ENCODE measurements at places on chromosomes 4 and X.

GRCh38 chr4:40991908-40992307 lies 222.4 kb downstream of the APBB2 start:
- no peak for DNase-seq

DNA sequence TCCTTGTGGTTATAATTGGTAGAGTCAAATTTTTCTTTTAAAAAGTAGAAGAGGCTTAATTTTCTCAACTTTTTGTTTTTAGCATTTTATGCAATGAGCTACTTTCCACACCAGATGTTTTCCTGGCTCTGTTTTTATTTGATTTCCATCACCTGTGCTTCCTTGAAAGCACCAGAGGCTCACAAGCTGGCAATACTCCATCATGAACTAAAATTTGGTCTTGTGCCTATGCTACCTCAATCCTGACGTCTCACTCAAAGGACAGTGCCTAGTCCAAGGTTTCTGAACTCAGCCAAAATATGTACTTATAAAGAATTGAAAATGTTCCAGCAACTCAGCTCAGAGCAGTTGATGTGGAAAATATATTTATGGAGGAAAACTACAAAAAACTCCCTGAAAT lies 914.0 kb upstream of the PRKX start:
- DNase-seq: no peak

GRCh38 chr4:177879851-177880250 lies 437.6 kb upstream of the AGA start:
- no peak for DNase-seq

DNA sequence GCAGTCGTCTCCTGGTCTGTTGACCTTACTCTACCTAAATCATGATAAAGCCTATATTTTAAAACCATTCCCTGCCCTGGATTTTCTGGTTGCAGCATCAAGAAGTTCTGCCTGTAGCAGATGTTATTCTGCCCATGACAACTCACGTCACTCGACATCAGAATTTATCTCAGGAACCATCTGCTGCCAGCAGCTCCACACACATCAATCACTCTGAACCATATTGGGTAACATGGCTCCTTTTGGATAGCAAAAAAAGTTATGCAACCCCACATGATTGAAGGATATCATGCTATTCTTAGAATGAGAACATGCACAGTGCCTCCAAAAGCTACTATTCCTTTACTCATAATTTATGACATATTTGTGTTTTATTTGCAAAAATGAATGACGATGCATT lies 341.4 kb downstream of the DHRSX start:
- DNase-seq: no peak

- DNase-seq: no peak
Observed at GRCh38 chrX:10048076-10048475, 80.9 kb downstream of the CLDN34 start.

- DNase-seq: no peak
Observed at GRCh38 chrX:72037601-72038000, 94.1 kb downstream of the RTL5 start.

DNA sequence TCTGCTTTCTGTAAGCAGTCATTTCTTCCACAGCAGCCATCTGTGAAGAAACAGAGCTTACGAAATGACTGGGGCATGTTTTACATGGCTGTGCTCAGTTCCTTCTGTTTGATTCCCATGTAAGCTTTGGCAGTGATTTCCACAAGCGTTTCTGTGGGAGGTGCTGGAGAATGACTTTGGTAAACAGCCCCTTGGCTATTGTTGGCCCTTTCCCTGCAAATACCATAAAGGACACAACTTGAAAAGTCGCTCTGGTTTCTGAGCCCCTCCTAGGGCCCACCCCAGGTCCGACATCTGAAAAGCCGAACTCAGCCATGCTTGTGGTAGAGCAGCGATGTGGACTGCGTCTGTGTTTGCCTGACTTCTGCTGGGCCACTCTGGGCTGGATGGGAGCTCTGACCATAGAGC lies 3.7 kb downstream of the LIMCH1 start:
- DNase-seq: no peak

DNA sequence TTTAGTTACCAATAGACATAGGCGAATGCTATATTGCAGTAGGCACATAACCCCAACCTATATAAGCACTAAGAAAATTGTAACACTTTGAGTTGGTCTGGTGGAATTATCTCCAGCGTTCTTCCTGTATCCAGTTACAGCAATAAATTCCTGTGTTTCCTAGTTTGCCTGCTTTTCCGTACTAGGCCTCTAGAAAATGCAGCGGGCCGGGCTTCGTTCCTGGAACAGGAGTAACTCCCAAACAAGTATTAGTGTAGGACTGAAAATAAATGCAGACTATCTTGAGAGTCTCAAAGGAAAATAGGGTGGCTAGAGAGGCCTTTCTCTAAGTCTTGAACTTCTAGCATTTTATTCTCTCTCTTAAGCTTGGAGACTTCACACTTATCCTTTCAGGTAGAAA lies 159.8 kb downstream of the OR13H1 start:
- DNase-seq: no peak

DNA sequence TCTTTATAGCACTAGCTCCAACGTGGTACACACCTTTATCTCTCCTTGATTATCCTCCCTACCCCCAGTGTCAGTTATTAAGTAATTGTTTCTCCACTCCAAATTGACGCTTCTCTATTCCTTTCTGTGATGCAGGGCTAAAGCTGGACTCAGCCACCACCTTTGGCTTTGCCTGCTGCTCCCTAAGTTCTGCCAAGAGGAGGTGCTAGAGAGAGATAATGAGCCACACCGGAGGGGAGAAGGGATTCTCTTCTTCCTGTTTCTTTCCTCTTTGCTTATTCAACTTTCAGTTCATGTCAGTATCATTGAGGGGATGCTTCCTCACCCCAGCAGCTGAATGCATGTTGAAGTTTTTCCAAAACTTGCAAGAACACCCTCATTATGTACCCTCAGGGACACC lies 176.5 kb downstream of the GBA3 start:
- DNase-seq: no peak

DNA sequence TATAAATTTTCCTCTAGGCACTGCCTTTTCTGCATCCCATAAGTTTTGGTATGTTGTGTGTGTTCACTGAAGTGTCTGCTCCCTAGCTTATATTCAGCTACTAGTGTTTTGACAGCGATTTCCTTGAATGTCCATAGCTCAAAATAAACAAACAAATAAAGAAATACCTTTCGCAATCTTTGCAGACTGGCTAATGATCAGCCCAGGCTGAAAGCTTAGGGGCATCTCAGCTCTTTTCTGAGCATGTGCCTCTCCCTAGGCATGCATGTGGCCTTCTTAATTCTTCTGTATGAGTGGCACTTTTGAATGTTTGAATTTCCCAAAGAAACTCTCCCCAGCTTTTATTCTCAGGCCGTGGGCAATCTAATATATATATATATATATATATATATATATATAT lies 44.6 kb upstream of the SHROOM4 start:
- DNase-seq: no peak

DNA sequence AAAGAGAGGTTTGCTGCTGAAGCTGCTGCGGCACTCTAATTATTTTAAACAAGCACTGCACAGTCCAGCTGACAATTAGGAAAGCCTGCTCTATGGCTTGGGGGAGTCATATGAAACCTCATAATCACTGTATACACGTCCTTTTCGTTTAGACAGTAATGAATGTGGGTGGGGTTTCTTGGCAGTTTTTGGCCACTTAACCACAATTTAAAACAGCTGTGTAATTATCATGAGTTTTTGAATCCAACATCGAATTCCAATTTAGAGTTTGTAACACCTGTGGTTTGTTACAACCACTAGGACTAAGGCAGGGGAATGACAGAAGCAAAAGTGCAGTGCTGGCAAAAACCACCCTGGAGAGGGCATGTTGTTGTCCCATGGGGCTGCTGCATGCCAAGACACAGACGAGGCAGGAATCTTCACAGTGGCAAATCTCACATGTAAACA lies 99.5 kb downstream of the CXXC4 start:
- DNase-seq: no peak

DNA sequence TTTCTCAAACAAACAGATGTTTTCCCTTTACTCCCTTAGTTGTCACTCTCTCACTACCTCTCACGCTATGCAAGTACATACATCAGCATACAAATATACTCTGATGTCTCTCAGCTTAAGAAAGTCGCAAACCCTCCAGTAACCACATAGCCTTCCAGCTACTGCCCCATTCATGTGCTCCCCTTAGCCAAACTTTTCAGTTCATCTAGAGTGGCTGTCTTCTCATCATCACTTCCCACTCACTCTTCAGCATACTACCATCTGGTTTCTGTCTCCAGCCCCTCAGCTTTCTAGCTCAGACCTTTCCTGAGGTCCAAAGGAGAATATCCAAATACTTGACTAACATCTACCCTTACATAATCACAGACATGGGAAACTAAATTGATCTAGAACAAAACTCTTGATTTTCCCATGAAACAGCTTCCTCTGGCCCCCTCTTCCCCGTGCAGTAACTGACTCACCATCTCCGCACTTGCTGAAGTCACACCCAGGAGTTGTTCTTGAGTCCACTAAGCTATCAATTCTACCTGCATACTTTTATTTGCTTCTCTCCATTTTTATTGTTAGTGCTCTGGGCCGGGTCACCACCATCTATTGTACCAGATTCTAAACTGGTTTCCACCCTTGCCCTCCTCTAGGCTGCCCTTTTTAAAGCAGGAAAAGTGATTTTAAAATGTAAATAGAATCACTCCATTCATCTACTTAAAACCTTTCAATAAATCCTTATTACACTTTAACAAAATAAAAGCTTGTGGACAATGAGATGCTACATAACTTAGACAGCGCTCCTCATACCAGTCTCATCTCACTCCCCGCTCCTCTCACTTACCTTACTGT lies 57.2 kb downstream of the CASP6 start:
- no peak for DNase-seq

GRCh38 chr4:152534541-152535359 lies 1.1 kb downstream of the FBXW7 start:
- no peak for DNase-seq

GRCh38 chr4:87651941-87652340 lies 1.9 kb downstream of the DMP1 start:
- DNase-seq: no peak

DNA sequence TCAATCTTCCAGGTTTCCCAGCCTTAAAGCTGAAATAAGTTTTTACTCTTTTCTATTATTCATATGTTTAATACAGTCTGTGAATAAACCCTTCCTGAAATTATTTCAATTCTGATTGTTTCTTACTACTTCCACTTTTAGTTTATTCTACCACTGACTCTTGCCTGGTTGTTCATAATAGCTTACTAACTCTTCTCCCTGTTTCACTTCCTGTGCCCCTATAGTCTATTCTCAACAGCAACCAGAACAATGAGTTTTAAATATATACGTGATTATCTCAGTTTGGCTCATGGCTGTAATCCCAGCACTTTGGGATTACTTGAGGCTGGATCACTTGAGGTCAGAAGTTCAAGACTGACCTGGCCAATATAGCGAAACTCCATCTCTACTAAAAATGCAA lies 408.0 kb upstream of the SPOCK3 start:
- DNase-seq: no peak

DNA sequence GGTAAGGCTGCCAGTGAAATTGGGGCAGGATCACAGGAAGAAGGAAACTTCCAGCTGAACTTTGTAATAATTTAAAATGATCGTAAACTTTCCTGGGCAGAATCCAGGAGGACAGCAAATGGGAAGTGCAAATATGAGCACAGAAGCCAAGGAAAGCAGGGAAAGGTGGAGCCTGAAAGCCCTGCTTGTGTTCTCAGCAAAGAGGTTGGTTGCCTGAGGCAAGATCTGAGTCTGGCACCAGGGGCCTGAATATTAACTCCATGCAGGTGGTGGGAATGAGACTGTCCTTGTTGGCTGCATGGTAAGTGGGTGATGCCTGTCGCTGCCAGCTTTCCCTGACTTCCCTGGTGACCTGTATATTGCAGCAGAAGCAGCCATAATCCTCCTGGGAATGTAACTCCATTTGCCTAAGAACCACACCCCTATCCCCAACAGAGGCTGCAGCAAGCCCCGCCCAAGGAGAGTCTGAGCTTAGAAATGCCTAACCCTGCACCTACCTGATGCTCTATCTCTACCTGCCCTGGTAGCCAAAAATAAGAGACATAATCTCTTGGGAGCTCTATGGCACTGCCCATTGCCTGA lies 132.0 kb upstream of the HDX start:
- DNase-seq: no peak

DNA sequence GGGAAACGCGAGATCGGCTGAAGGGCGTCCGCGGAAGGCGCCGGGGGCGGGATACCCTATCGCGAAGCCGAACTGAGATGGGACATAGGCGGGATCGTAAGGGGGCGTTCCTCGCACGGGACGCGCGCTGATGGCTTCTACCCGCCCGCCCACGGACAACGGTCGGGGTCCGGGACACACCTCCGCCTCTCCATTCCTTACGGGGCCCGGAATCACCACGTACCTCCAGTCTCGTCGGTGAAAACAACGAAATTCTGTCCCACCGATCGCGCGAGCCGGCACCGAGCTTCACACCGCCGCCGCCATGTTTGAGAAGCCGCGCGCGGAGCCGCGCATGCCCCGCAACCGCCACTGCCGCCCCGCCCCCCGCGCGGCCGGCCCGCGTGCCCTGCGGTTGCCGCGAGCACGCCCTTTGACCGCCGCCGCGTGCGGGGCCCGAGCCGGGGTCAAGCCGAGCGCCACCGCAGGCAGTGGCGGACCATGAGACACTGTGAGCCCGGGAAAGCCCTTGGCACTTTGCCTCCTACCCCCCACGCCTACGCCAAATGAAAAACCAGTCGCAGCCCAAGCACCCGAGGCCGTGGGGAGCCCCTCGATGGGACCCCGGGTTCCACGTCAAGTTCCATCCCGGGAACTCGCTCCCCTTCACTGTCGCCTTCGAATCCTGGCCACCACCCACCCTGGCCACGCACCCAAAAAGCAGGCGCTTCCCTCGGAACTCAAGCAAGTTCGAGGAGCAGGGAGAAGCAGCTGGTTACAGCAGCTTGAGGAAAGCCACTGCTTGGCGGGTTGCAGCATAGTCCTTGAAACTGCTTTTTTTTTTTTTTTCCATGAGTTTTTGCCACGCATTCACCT lies at the start of gene SCML2:
Gene SCML2 (minus strand): TSS at position 320 of the 855 bp plus-strand sequence. CDS start 20,617 bp downstream, outside the sequence.
- DNase-seq: peak; percentile 12

- DNase-seq: no peak
Observed at GRCh38 chrX:71650333-71650969, 16.9 kb upstream of the LOC101059915 start.

DNA sequence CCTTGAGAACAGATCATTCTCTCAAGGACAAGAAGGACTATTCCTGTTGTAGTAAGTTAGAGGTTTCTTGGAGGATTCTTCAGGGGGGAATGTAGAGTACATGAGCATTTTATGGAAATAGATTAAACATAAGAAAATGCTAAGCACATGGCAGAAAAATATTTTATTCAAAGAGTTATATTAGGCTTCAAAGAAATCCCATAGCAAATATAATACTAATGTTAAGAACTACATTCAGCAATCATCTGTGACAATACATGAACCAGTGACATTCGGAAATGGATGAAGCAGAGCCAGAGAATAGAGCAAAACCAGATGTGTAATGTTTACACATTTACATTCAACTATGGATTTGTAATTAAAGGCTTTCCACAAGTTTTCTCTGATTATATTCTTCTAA lies 288.6 kb downstream of the NAF1 start:
- no peak for DNase-seq
